ENCODE measurements at places on chromosomes 6 and 20.

GRCh38 chr6:69867639-69867976, 1.3 kb downstream of the COL19A1 start:
- peak; percentile 57 for DNase-seq

GRCh38 chr6:42710316-42710715, 12.1 kb downstream of the PRPH2 start:
- DNase-seq = no peak

- peak; percentile 36 for DNase-seq
Observed at GRCh38 chr6:95352064-95352795, 225.1 kb upstream of the MANEA start.

DNA sequence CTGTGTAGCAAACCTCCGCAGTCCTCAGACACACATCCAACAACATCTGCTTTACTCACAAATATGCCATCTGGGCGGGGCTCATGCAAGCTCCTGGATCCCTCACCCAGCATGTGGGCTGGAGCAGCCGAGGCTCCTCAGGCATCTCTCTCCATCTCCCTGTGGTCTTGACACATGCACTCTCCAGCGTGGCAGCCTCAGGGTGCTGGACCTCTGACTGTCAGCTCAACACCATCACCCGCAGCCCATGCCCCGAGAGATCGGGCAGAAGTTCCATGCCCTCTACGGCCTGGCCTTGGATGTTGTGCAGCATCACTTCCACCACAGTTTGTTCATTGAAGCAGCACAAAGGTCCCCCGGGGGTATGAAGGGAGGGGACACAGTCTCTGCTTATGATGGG, 32.6 kb upstream of the CD93 start:
- DNase-seq = no peak

- DNase-seq = no peak
Observed at GRCh38 chr6:147223736-147224135, 19.5 kb downstream of the STXBP5 start.

DNA sequence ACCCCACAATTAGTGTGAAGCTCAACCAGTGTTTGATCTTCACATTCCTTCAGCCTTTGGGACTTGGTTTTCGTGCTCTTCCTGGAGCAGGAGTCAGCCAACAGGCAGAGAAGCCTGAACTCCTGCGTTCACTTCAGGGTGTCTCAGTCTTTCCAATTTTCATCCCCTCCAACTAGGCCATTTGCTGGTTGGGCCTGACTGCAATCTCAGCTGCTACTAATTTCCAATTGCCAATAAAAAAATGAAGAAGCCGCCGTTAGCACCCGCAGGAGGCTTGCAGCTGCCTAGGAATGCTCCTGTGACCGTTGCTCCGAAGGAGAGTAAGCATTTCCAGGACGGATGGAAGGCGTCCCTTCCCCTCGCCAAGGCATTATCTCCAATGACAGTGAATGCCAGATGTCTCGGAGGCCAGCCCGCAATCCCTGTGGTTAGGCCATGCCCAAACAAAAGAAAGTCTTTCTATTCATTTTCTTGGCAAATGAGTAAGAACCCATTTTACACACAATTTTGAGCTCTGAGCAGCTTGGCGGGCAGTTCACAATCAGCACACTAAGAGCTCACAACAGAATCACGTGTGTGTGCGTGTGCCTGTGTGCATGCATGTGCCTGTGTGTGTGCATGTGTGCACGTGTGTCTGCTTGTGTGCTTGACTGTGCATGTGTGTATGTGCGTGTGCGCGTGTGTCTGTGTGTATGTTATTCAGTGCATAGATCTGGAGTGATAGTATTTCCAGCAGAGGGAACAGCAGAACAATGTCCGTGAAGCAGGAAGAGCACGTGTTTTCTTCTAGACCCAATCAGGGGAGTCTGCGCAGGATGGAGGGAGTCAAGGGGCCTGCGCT, 301.2 kb downstream of the SMOC2 start:
- DNase-seq = no peak

DNA sequence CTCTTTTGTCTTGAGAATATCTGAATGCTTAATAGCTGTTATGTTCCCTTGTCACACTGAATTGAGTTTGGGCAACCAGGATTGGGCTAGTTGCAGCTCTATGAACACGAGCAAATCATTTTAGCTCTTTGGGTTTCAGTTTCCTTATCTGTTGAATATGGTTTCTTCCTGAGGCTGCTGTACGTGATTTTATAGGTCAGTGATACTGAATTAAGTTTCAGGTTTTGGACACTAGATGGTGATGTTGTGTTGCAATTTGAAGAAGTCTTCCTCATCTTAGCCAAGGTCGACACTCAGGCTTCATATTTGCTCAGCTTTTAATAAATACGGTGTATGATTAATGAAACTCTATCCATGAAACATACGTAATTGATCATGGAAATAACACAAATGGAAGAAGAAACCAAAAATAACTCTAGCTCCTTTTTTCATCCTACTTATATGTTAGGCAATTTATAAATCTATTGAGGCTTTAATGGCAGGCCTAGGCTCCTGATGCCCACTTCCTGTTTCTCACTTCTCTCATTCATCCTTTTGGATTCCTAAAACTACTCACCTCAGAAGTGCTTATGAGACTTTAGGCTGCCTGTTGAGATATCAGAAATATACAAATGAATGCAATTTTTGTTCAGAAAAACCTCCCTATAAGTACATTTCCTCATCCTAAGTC, 354.1 kb upstream of the MAP3K7 start:
- DNase-seq = peak; percentile 36

DNA sequence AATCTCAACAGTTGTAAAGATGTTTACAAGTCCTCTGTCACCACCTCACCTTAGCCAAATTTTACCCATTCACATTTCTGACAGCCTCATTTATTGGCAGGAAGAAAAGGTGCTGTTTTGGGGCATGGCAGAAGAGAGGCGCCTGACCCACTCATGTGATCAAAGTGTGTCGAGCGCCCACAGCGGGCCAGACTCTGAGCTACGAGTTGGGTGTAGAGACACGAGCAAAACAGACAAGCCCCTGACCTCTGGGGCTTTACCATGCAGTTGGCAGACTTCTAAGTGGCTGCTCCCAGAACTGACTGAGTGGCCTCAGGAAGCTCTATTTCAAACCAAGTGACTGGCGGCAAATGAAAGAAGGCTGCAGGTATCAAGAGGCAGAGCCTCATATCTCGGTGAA, 167.0 kb downstream of the SOBP start:
- no peak for DNase-seq

DNA sequence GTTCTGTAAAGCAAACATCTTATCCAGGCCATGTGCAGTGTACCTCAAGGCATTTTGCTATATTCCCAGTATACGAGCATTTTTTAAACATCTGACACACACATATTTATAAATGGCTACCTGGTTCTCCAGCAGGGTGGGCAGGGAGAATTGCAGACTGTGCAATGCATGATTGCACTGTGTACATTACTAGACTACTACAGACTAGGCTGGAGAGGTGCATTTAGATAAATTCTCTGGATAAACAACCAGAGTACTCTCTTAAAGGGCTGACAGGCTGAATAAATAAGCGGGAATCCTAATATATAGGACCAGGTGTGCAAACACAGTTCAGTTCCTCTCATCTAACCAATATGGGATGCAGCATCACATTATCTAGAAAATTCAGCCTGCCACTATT, 428.3 kb upstream of the ARID1B start:
- DNase-seq = no peak

Measured in NCI-H524 (cell line).